Omental fat pad (tissue), 4 donors: ENCODE measurements at places on chromosomes 12 and 14.
A peak's percentile ranks its signal among the peaks of the same experiment; 100 is the strongest.

DNA sequence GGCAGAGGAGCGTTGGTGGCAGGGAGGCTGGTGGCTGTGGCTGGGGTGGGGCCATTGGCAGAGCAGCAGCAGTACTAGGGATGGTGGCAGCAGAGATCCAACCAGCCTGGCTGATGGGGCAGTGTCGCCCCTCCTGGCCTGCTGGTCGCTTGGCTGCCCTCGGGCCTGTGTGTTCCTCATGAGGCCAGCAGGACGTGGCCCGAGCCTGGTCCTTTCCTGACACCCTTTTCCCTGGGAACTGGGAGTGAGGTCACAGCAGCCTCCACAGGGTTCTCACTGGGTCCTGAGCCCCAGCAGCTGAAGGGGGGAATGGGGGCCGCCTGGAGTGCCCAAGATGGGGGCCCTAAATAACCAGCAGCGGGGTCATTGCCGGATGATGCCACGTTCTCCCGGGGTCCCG, 46.1 kb downstream of the KIF26A start:
- DNase-seq, result no peak

DNA sequence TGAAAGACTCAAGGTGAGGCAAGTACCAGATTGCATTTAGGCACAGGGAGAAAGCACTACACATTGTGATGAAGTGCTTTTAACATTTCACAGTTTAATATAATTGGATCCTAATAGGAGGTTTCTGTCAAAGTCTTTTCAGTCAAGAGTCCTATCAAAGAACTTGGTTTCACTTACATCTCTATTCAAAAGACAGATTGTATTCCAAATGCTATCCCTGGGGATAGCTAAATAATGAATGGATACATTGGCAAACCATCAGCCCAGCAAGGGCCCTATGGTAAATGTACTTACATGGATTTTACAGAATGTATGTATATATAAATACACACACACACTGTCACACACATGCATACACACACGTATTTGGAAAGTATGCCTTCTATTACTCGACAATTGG, 655.5 kb upstream of the FLRT2 start:
- no peak for DNase-seq

DNA sequence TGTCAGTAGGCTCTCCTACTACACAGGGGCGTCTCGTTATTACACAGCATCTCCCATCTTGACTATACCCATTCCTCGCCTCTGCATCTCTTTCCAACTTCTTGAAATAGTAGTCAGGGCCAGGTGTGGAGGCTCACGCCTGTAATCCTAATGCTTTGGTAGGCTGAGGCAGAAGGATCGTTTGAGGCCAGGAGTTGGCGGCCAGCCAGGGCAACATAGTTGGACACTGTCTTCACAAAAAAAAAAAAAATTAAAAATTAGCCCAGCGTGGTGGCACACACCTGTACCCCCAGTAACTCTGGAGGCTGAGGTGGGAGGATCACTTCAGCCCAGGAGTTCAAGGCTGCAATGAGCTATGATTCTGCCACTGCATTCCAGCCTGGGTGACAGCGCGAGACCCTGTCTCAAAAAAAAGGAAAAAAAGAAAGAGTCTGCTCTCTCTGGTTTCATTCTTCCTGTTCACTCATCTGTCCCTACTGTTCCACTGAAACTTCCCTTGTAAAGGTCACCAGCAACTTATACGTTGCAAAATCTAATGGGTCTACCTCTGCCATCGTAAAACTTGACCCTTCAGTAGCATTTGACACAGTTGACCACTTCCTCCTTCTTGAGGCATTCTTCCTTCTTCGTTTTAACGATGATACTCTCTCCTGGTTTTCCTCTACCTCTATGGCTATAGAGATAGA, 41.0 kb upstream of the PTGR2 start:
- no peak for DNase-seq

GRCh38 chr14:52950410-52950897, 396 bp downstream of the FERMT2 start:
- DNase-seq, result peak; percentile 33

- no peak for DNase-seq
Measured at GRCh38 chr14:32476532-32476931, 147.4 kb downstream of the AKAP6 start.

DNA sequence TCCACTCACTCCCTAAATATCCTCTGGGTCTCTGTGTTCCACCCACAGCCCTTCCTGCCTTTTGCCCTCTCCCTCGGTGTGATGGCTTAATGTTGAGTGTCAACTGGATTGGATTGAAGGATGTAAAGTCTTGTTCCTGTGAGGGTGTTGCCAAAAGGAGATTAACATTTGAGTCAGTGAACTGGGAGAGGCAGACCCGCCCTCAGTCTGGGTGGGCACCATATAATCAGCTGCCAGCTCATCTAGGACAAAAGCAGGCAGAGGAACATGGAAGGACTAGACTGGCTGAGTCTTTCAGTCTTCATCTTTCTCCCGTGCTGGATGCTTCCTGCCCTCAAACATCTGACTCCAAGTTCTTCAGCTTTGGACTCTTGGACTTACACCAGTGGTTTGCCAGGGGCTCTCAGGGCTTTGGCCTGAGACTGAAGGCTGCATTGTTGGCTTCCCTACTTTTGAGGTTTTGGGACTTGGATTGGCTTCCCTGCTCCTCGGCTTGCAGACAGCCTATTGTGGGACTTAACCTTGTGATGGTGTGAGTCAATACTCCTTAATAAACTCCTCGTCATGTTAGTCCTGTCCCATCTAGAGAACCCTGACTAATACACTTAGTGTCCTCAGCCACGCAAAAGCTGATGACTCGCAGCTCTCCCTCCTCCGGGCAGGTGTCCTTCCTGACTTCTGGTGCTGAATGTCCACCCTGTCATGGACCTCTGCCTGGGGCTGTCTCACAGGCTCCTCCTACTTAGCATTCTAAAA, 5.9 kb downstream of the DGLUCY start:
- DNase-seq, result no peak

DNA sequence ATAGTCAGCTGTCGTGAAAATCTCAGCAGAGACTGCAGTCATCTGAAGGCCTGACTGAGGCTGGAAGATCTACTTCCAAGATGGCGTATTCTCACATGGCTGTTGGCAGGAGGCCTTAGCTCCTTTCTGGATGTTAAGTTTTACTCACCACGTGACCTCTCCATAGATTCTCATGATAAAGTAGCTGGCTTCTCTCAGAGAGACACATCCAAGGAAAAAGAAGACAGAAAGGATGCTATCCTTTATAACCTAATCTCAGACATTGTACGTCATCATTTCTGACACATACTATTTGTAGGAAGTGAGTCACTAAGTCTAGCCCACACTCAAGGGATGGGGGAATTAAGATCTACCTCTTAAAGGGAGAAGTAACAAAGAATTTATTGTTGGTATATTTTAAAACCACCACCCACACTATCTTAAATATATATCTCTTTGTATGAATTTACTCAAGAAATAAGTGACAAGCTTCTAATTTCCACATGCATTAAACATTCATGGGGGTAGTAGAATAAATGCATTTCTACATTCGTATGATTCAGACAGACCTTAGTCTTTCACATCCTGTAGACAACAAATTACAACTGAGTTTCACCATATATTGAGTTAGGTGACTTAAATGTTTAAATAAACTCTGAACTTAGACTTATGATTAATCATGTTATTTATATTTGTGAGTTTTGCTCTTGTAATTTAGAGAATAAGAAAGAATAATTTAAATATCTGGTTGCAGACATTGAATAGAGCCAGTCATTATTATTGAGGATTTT, 411.0 kb downstream of the LRIG3 start:
- no peak for DNase-seq
